HFF-Myc (cell line): ENCODE measurements at places on chromosomes 11 and 22.

DNA sequence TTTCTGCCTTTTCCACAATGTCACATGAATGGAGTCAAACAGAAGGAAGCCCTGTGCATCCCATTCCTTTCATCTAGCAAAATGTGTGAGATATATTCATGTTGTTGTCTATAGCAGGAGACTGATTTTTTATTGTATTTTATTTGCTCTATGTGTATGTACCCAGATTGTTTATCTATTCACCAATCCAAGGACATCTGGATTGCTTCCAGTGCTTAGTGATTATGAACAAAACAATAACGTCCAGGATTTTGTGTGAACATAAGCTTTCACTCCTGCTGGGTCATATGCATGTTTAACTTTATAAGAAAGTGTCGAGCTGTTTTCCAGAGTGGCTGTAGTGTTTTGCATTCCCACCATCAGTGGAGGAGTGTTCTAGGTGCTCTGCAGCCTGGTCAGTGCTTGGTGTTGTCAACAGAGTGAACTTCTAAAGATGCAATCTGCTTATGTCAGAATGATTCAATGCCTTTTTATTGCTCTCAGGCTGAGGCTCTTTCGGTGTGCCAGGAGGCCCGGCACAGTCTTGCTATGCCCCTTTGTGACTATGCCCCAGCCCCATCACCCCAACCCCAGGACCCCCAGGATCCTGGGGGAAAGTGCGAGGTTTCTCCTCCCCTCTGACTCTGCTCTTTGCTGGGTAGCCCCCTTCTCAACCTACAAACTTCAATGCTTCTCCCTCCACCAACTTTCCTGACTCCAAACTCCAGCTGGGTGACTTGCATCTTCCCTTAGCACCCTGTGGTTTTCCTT lies 19.9 kb upstream of the SYT13 start:
- DNase-seq: no peak

DNA sequence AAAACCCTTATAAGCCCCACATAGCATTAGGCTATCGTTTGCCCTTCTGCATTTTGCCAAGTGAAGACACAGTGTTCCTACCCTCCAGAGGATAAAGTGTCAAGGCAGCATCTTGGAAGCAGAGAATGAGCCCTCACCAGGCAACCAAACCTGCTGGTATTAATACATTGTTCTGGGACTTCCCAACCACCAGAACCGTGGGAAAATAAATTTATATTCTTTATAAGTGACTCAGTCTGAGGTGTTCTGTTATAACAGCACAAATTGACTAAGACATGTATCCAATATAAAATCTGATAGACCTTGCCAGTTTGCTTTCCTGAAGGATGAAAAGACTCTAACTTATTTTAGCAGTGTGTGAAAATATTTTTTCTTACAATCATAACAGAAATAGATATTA lies 792.5 kb upstream of the LRRC4C start:
- DNase-seq: no peak

DNA sequence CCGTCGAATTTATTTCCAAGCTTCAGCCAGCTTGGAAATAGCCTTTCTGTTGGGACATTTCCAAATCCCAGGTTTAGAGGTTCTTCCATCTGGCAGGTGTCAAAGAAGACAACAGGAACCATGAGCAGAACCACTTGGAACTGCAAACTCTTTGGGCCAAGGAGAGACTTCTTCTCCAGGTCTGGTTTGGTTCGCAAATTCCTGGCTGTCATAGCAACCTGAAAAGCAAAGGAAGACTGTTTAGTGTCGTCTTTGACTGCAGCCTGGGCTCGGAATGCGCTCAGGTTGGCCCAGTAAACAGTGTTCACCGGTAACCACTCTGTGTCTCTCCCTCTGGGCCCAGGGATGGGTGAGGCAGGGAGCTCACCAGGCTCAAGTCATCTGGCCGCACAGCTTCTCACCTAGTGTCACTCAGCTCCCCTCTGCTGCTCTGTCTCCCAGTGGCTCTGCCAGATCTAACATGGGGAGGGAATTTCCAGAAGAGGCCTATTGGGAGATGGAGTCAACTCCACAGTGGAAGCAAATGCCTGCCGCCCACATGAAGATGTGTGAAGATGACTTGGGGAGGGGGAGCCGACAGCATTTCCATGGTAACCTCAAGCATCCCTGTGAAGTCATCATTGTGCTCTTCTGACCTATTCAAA lies 11.9 kb upstream of the CLMP start:
- no peak for DNase-seq

GRCh38 chr22:39947220-39948216 lies 12.7 kb upstream of the TMA7B start:
- no peak for DNase-seq

DNA sequence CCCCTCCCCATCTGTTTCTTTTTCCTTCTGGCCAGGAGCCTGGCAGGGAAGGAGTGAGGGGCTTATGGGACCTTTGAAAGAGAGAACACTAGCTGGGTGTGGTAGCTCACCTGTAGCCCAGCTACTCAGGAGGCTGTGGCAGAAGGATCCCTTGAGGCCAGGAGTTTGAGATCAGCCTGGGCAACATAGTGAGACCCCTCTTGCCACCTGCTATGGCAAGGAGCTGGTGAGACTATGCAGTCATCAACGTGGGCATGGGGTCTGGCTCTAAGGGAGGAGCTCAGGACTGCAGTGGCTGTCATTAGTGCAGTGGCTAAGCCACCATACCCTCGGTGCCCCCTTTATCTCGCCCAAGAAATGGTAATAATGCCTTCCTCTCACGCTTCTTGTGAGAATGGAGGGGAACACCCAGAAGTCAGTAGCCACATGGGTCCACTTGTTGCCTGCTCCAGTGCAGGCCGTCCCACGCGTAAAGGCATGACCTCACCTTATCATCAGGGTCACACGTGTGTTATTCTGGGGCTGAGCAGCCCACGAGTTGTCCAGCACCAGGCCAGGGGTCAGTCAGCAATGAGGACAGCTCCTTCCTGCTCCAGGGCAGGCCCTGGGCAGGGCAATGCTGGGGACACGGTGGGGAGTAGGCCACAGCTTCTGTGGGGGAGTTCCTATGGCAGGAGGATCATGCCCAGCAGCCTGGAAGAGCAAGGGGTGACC lies 27.7 kb upstream of the TEF start:
- no peak for DNase-seq

DNA sequence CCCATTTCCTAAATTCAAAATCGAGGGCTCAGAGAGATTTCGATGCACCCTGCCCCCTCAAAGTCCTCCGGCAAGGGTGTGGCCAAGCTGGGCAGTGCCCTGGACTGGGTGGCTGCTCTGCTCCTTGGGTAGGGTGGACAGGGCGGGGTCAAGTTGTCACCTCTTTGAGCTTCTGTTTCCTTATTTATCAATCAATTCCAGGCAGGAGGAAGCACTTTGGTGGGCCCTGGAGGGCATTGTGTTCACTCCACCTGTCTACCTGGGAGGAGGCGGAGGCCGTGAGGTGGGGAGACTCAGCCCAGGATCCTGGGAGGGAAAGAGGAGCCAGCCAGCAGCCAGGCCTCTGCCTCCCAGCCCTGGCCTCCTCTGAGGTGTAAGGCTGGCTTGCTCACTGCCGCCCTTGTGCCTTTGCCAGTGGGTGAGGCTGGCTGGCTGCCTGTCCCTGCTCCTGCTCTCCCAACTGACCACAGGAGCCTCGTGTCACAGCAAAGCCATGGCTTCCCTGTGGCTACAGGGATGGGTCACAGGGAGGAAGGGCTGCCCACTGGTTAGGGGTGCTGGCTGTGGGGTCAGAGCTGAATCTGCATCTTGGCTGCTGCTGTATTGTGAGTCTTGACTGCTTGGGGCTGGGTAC lies 25.5 kb upstream of the SHISAL1 start:
- no peak for DNase-seq

GRCh38 chr11:108524422-108524821 lies 26.2 kb upstream of the POGLUT3 start:
- DNase-seq: no peak

DNA sequence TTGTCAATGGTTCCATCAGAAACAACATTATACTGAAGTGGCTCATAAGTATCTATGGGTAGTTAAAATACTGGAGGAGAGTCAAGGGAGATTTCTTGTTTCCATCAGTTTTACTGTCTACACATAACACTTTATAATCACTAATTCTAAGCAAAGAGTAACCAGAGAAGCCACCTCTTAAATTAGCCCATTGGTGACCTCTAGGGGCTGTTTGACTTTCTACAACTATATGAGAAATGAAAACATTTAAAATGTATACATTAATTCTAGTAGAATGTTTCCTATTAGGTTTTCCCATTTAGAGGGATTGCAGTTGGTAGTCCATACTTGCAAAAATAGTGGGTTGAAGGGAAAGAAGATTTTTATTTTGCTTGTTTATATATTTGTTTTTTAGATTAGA lies 504.3 kb downstream of the FAM181B start:
- no peak for DNase-seq

DNA sequence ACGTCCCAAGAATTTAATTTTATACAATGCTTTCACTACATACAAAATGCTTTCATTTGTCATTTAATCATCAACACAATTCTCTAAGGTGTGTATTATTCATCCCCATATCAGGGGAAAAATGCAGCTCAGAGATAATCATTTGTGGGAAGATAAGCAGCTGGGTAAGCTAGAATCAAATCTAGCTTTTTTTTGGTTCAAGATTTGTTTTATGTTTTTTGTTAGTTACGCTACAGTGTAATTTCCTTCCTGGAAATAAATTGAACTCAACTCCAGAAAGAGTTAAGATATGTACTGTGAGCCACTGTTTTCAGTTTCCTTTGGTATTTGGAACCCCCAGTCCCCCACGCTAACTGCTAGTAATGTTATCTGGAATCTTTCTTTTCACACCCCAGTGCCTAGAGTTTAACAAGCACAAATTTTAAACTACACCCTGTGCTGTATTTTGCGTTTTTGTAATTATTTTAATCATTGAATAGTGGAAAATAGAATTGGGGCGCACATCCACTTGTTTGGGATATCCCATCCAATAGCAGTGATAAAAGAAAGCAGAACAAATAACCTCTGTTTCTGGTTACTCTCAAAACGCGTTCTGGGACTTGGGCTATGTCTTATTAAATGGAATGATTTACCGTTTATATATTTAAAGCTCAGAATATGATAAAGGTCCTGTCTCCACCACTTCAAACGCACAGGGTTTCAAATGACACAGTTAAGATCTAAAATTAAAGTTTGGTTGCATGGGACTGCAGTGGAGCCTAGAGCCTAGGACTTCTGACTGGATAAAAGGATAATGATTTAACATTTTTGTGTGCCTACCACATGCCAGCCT lies 2.1 kb upstream of the HSPA8 start:
- no peak for DNase-seq

GRCh38 chr11:108961095-108961494 lies 296.2 kb downstream of the DDX10 start:
- no peak for DNase-seq

GRCh38 chr11:98772893-98773292 lies 247.9 kb upstream of the CNTN5 start:
- DNase-seq: no peak

GRCh38 chr11:95337175-95337957 lies 106.4 kb upstream of the SESN3 start:
- peak; percentile 36 for DNase-seq

DNA sequence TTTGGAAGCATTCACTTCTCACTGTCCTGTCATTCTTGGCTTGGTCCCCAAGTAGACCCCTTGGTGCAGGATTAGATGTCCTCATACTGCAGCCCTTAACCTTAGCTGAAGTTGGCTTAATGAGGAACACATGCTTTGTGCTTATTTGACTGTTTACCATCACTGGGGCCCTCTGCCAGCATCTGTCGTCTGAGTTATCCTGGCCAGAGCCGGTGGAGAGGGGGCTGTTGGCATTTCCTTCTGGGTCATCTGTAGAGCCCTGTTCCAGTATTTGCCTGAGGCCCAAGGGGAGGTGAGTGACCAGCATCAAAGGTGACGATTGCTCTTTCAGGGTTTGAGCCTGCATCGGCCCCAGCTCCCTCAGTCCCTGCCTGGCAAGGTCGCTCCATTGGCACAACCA lies 126.4 kb upstream of the RASSF10 start:
- no peak for DNase-seq

DNA sequence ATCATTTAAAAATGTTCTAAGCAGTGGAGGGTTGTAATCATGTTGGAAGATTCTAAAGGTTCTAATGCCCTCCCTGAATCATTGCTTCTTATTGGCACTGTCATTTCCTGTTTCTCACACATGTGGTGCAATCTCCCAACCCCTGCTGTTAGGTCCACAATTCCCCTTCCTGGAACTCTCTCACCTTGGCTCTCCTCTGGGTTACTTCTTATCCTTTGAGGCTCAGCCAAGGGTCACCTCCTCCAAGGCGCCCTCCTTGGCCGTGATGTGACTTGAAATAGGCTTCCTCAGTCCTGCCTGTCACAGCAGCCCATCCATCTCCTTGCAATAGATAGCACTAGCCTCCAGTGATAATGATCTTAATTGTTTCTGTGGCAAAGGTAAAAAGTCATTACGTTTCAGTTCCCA lies 149.8 kb downstream of the TTC17 start:
- DNase-seq: no peak

DNA sequence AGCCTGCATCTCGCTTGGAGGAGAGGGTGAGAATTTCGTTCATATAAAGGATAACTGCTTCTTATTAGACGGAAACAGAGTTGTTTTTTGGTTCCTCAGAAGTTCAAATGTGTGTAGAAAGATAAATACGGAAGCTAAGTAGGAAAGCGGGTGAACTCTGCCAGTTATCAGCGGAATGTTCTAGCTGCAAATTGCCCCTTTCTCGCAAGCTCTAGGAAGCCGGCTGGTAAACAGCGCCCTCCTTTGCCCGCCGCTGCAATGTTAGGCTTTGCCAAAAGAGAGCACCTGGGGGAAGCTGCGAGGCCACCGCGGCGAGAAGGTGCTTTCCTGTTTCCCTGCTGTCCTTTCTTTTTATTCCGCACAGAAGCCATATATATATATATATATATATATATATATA lies 67.0 kb downstream of the IGLL5 start:
- no peak for DNase-seq

GRCh38 chr11:31824879-31825837 lies 14.0 kb upstream of the PAX6 start:
- no peak for DNase-seq

- no peak for DNase-seq
Observed at GRCh38 chr11:46600194-46600960, 6.6 kb upstream of the AMBRA1 start.
